Central memory CD8-positive, alpha-beta T cell (primary cell): ENCODE measurements at places on chromosomes 11 and 22.
A peak's percentile ranks its signal among the peaks of the same experiment; 100 is the strongest.

DNA sequence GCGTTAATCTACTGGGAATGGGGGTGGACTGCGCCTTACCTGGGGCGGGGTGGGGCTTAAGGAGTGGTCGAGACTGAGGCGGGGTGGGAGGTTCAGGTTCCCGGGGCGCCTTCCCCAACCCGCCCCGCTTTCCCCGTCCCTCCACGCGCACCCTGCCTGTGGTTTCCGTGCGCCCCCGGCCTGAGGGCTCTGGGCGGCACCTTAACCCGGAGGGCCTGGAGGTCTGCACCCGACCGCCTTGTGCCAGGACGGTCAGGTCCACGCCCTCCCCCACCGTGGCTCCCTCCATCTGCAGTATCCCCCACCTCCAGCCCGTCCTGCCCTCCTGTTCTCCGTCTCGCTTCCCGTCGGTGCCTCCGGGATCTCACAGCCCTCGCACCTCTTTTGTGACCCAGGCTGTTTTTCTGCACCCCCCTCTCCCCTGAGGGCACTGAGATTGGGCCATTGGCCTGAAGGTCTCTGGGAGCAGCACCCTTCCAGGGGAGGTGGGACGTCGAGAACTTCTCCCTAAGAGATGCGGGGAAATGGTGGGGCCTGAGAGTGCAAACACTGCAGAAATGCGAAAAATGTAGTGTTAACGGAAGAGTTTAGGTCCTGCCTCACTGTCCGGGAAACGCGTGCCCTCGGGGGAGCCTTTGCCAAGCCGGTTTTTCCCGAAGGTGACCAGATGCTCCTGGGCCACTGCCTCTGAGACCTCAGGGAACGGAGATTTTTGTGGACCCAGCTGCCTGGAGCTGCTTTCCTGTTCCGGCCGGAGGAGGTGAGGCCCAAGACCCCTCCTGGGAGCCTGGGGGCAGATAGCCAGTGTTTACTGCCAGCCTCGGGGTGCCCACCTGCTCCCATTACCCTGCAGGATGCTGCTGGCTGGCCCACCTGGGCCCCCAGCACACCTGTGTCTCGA lies 1.2 kb upstream of the ASCL2 start:
- peak; percentile 7 for DNase-seq

DNA sequence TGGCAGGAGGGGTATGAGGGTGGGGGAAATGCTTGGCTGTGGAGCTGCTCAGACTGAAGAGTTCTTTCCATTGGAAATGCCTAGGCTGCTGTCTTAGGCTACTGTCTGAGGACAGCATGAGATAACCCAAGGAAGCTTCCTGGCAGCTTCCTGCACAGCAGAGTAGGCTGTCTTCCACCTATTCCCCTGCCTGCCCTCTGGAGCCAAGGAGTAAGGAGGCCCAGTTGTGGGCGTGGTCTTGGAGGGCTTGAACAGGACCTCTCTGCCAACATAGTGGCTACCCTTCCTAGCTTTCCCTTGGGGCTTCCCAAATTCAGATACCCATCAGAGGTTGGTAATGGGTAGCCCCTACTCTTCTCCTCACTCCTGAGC lies 25.9 kb downstream of the PHLDB1 start:
- no peak for DNase-seq

DNA sequence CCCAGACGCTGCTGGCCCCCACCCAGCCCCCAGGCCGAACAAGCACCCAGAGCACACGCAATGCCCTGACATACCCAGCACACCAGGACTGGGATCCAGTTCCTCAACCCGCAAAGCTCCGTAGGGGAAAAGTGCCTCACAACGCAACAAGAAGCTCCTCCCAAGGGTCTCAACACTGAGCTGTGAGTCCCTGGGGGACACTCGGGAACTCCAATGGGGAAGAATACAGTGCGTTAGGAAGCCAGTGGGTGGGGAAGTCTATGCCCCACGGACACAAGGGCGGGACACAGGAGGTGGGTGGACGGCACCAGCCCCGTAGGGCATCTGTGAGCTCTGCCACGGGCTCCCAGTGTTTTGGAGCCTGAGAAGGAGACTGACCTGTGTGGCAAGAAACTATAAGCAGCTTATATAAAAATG lies 1.6 kb downstream of the DEAF1 start:
- no peak for DNase-seq

DNA sequence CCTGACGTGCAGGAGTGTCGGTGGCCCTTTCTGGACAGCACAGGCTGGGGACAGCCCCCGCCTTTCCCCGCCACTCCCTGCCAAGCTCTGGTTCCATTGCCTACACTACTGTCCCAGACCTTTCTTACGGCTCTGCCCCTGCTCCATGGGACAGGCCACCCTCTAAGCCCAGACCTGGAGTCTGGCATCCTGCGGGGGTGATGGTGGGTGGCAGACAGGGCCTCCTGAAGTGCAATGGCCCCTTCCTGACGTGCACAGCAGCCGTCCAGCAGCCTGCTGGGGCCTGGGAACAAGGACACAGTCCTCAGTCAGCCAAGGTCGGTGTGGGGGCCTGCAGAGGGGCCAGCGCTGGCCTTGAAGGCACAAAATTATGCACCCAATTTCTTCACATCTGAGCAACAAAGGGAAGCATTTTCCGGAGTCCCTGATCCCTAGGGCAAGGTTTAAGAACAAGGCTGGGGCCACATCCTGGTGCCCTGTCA lies 79.7 kb upstream of the KCNQ1OT1 start:
- DNase-seq = peak; percentile 8

- no peak for DNase-seq
Measured at GRCh38 chr11:95968585-95968984, 44.7 kb upstream of the MTMR2 start.

- no peak for DNase-seq
Measured at GRCh38 chr11:85746670-85747069, 60.7 kb upstream of the CCDC89 start.

DNA sequence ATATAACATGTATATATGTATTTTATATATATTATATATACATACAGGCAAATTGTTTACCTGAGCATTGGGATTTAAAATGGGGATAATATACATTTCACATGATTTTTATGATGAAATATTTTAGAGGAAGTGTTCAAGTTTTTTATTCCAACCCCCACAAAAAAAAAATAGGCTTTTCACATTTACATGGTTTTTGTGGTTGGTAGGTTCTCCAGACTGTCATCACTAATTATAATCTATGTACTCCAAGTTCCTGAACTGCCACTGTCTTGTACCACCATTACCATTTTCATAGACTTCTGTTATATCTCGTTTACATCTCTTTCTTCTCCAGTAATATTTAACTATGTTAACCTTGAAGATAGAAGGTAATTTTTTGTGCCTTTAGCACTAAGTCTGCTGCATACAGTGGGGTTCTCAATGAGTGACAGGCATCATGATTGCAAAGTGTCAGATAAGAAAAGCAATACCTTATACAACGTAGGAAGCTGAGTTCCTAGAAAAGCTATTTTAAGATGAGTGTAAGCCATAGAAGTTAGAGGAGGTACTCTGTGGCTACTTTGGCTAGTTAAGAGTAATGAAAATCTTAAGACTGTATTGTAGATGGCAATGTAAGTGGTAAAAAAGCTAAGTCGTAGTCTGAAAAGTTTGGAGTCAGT lies 5.2 kb downstream of the TMEM126A start:
- DNase-seq = no peak

DNA sequence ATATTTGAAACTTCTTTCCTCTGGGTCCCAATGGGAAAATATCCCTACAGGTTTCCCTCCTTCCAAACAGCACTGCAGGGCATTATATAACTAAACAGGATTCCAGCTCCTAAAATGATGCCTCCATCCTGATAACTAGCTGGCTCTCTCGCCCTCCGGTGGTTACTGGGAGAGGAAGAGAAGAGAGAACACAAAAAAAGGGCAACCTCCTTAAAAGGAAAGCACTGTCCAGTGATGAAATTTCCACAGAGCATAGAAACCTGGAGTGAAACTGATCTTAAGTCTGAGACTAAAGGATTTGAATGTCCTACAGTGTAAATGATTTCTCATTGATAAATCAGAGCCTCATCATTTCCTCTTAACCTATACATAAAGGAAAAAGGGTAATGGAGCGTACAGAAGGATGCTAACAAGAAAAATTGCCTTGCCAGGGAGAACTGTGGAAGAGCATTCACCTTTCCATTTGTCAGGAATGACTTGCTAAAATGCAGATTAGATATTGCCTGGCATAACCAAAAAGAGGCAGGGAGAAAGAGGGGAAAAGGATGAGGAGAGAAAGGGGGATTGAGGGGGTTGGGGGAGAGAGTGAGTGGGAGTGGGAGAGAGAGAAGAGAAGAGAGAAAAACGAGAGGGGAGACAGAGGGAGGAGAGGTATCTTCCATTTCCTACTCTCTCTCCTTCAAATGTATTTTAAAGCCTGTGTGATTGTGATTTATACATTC lies 121.3 kb downstream of the APOL5 start:
- no peak for DNase-seq

- no peak for DNase-seq
Measured at GRCh38 chr11:74992852-74993251, 4.1 kb downstream of the NEU3 start.

GRCh38 chr11:70415191-70415590 lies 16.9 kb downstream of the CTTN start:
- DNase-seq = no peak

DNA sequence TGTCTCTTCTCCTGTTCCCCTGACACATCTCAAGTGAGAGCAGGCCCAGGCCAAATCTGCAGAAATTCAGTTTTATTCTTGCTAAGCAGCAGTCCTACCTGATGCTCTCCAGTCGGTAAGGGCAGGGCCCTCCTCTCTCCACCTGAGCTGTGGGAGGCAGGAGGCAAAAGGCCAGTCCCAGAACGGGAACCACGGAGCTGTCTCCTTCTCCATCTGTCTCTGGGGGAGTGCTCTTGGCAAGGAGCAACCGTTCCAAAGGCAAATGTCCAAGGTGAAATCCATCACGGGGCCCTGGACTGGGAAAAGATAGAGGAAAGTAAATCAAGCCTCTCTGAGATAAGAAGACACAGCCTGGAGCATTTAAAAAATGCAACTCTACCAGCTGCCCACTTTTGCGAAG lies 65.2 kb upstream of the CDON start:
- DNase-seq = no peak

DNA sequence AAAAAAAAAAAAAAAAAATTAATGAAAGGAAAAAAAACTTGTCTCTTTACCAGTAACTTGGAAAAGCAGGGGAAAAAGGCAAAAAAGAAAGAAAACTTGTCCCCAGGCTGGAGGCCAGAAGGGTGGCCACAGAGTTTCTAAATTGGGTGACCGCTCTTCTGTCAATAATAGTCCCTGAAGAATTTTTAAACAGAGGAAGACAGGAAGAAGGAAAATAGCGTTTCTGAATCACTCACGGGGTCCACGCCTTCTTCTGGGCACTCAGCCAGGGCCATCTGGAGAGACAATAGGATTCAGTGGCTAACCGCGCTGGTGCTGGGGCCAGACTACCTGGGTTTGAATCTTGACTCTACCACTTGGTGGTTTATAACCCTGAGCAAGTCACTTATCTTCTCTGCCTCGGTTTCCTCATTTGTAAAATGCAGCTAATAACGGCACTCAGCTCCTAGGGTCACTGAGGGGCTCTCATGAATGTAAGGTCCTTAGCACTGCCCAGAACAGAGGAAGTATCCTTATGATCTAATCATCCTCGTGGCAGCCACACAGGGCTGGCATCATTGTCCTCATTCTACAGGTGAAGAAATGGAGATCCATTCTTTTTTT lies 7.0 kb downstream of the C11orf86 start:
- no peak for DNase-seq

- peak; percentile 64 for DNase-seq
Measured at GRCh38 chr11:67438158-67438902, 848 bp upstream of the PTPRCAP start.

DNA sequence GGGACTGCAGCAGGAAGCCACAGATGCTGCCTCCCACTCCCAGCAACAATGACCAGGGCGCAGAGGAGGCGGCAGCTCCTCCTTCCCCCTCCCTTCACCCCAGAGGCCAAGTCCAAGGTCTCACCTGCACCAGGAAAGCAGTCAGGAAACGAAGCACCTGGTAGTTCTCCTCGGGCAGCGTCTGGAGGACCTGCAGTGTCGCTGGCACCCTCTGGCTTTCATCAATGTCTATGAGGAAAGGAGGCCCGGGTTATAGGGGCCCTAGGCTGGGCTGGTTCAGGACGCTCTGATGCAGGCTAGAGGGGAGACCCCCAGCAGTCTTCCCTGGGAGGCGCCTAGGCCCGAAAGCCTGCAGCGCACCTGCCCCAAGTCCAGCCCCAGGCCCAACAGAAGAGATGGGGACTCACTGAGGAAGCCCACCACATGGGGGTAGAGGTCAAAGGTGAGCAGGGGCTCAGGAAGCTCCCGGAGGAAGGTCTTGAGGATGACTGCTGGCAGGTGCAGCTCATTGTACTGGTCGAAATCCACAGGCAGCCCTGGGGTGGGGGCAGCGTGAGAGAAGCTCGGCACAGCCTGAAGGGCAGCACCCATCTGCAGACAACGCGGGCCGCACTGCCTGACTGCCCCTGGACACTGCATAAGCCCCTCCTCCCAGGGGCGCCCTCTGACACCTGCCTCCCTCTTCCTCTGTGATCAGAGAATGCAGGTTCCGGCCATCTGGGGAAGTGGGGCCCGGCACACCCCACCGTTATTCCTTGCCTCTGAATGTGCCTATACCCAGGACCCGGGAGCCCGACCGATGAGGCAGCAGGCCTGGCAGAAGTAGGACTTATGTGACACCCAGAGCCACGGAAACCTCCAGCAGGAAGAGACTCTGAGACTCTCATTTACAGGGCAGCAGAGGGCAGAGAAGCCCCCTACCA lies 20.9 kb downstream of the ARHGAP1 start:
- DNase-seq = no peak

DNA sequence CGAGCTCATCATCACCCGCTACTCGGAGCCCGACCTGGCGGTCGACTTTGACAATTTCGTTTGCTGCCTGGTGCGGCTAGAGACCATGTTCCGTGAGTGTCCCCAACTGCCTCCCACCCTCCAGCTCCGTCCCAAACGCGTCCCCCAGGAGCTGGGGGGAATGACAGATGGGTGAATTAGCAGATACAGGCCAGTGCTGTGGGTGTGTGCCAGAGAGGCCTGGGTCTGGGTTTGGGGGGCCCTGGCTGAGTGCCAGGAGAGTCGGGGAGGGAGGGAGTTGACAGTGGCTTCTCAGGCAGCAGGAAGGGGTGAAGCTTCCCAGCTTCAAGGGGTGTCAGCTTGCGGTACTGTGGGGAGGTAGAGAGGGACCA lies 28.6 kb downstream of the CAPN1 start:
- DNase-seq = no peak

GRCh38 chr11:70547821-70548670 lies 149.7 kb downstream of the CTTN start:
- DNase-seq = no peak

DNA sequence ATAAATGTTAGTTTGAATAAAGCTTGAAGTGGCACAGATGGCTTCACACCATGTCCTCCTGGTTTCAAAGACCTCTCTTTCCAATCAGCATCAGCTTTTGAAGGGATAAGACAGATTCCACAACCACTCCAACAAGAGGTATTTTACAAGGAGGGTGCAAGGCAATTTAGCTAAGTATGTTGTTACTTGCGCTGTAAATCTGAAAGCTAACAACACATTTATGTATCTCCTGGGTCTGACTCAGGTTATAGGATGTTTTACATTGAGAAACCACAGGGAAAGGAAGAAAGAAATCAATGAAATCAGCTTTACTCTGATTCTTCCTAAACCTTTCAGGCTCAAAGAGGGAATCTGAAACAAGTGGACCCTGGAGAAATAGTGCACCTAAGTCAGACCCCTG lies 12.1 kb downstream of the CWC15 start:
- DNase-seq = no peak

- no peak for DNase-seq
Measured at GRCh38 chr11:22728600-22729389, 62.4 kb downstream of the GAS2 start.

- DNase-seq = no peak
Measured at GRCh38 chr11:71420455-71421241, 27.5 kb downstream of the DHCR7 start.
